ENCODE measurements at places on chromosomes 2 and 18.

- no peak for DNase-seq
Measured at GRCh38 chr2:160063271-160063670, 856 bp upstream of the PLA2R1 start.

GRCh38 chr2:237693291-237693994 lies 66.1 kb downstream of the LRRFIP1 start:
- DNase-seq, result no peak

DNA sequence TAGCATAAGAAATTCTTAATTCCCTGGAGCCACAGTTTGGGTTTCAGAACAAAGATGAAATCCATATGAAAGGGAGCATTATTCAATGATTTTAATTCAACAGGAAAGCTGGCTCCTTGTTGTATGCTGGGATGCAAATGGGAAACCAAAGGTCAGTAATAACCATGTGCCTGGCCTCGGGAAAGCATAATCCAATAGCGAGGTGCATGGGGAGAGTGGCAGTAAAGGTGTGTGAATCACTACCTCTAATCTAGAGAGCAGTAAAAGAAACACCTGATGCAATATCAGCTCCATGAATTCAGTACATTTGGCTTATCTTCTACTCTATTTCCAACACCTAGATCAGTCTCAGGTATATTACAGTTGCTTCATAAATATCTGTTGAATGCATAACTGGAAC lies 220.1 kb downstream of the FBXO15 start:
- DNase-seq, result no peak

GRCh38 chr2:236319036-236319435 lies 54.8 kb upstream of the ASB18 start:
- no peak for DNase-seq

DNA sequence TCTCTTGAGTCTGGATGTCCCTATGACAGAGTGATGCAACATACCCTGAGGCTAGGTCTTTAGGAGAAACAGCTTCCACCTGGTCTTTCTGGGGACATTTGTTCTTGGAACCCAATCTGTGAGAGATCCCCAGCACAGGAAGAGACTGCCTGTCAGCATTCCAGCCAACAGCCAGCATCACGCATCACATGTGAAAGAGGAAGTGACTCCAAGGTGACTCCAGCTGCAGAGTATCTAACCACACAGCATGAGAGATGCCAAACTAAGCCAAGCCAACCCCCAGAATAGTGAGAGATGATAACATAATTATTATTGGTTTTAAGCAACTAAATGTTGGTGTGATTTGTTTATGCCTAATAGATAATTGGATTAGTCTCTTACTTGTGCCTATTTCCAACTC lies 35.7 kb downstream of the C18orf63 start:
- DNase-seq, result no peak

- DNase-seq, result no peak
Measured at GRCh38 chr2:75041731-75042600, 83.5 kb downstream of the POLE4 start.

- no peak for DNase-seq
Measured at GRCh38 chr2:118059919-118060478, 28.3 kb upstream of the INSIG2 start.

GRCh38 chr2:20186078-20186854 lies 38.7 kb downstream of the SDC1 start:
- DNase-seq, result no peak

DNA sequence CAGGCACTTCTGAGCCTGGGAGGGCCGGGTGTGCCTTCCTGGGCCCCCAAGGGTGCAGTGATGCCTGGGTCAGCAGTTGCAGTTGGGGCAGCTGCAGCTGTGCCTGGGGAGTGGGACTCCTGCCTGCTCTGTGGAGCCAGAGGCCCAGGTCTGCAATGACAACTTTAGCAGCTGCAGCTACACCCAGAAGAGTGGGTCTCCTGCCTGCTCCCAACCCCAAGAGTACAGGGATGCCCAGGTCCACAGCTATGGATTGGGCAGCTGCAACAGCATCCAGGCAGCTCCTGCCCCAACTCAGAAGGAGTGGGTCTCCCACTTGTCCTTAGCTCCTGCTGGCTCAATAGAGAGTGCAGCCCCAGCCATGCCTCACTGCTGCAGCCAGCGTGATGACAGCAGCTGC lies 73.0 kb upstream of the ST3GAL5 start:
- DNase-seq, result no peak

DNA sequence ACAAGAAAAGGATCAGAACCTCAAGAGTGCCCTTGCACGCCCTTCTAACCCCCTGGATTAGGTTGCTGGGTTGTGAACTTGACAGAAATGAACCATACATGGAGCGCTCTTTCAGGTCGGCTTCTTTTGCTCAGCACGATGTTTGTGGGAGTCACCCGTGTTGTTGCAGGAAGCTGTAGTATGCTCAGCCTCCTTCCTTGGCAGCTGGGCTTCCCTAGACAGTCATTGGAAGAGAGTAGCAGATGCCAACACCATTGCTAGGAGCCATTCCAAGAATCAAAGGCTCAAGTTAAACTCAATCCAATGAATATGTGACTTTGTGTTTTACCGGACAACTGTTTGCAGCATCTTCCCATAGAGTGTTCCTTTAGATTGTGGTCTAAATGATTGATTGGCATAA lies 47.0 kb downstream of the RAB12 start:
- no peak for DNase-seq

GRCh38 chr2:42063431-42064171 lies 15.8 kb downstream of the PKDCC start:
- DNase-seq, result no peak

DNA sequence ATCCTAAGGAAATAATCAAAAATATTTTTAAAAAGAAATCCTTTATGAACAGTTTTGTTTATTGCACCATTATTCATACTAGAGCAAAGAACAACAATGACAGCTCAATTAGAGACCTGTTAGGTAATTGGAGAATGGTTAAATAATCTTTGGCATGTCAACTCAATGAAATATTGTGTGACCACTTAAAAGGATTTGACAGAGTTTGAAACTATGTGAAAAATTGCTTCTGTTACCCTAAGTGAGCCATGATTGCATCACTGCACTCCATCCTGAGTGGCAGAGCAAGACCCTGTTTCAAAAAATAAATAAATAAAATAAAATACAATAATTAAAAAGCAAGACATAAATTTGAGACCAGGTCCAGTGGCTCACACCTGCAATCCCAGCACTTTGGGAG lies 66.1 kb upstream of the ATP8B1 start:
- no peak for DNase-seq

GRCh38 chr2:188952901-188953300 lies 21.3 kb upstream of the COL3A1 start:
- DNase-seq, result no peak

- DNase-seq, result no peak
Measured at GRCh38 chr2:83730223-83730622, 728.9 kb downstream of the SUCLG1 start.

- DNase-seq, result no peak
Measured at GRCh38 chr18:532018-532417, 31.5 kb upstream of the COLEC12 start.

GRCh38 chr2:136112317-136113208 lies 5.4 kb downstream of the CXCR4 start:
- no peak for DNase-seq

- no peak for DNase-seq
Measured at GRCh38 chr2:16687955-16688354, 22.3 kb upstream of the CYRIA start.

DNA sequence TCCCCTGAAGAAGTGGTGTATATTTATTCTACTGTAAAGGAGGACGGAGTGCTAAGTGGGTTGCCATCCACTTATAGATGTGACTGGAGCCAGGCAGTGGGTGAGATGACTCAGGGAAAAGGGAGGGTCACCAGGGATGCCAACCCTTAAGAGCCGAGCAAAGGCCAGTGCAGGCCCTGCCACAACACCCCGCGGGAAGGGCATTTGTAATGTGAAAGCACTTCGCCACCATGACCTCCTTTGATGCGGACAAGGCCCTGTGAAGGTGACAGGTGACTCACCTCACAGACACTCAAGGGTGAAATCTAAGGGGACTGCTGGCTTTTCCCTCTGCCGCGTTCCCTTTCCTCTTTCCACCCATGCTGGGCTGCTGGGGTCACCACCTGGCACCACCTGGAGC lies 50.2 kb upstream of the MRPL33 start:
- no peak for DNase-seq

DNA sequence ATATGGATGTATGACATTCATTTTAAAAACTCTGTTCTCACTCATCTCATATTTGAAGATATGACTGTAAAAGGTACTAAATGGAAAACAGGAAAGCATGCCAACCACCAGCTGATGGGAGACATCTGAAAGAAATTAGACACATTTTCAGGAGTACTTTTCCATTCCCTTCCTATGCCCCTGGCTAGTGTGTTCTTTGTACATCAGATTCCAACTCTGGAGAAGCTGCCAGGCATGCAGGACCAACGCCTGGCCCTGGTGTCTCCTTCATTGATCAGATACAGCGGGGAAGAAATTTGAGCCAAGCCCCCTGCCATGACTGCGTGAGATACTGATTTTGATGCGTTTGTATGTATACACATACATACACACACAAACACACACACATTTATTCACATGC lies 599.0 kb upstream of the SYT4 start:
- DNase-seq, result no peak

DNA sequence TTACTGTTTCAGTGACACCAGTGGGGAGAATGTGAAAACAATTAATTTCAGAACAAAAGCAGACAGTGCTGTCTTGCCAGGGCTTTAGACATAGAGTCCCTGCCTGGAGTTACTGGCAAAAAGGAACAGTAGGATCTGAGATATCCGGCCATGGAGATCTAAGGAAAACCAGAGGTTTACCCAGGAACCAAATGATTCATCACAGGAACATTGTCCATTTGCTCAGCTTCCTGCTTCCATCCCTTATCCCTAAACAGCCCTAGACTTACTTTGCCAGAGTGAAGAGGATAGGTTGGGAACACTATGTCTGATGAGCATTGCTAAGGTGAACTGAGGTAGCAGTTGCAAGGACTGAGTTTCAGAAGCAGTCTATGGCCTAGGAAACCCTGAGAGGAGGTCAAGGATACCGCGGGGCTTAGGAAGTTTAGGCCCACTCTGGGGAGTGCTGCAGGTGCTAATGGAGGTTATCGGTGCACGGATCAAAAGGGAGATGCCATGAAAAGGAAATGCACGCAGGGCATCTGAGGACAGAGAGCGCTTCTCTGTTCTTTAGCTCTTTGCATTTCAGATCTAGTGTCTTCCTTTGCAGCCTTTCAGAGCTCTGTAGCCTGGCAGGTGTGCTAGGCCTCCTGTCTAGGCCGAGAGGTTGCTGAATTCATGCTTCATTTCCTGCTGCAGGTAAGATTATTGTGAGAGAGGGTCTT lies 223.9 kb downstream of the CDCA7 start:
- DNase-seq, result no peak

GRCh38 chr2:193584522-193584938 lies 1389.8 kb upstream of the TMEFF2 start:
- DNase-seq, result no peak

- no peak for DNase-seq
Measured at GRCh38 chr2:81304154-81304830, 999.7 kb upstream of the LRRTM1 start.

DNA sequence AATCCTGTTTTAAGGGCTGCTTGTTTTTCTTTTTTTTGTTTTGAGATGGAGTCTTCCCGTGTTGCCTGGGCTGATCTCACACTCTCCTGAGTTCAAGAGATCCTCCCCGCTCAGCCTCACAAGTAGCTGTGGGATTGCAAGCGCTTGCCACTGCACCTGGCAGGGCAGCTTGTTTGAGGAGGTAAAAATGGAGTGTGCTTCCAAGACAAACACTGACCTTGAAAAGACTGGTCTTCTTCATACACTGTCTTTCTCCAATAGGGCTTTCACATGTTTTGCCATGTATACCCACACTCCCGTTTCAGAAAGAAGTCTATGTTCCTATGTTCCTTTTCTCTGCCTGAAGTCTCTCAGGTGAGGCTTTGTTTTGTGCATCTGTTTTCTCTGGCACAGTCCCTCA lies 32.6 kb upstream of the LDAH start:
- no peak for DNase-seq

GRCh38 chr18:63155169-63155852 lies 164.3 kb downstream of the BCL2 start:
- DNase-seq, result peak; percentile 79

DNA sequence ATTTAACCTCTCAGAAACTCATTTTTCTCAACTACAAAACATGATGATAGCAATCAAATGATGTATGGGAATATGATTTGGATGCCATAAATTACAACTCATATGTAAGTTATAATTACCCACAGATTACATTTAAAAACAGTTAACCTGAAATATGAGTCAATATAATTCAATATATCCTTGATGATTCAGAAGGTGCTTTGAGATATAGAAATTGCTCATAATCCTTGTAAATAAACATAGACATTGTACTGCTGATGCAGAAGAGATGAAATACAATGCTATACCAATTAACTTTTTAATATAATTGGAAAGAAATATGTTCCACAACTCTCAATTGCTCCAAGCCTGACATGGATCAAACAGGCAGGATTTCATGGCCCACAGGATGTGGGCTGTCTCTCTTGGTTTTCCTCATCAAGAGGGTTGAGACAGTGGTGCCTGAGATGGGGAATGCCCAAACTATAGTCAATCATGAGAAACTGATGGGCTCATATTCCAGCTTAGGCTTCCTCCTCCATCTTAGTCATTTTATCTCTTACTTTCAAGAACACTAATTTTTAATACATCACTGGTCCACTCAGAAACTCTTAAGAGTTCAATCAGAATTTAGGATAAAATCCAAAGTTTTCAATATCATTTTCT lies 49.4 kb downstream of the NCKAP5 start:
- no peak for DNase-seq

- no peak for DNase-seq
Measured at GRCh38 chr2:108626995-108627394, 92.3 kb upstream of the RANBP2 start.

DNA sequence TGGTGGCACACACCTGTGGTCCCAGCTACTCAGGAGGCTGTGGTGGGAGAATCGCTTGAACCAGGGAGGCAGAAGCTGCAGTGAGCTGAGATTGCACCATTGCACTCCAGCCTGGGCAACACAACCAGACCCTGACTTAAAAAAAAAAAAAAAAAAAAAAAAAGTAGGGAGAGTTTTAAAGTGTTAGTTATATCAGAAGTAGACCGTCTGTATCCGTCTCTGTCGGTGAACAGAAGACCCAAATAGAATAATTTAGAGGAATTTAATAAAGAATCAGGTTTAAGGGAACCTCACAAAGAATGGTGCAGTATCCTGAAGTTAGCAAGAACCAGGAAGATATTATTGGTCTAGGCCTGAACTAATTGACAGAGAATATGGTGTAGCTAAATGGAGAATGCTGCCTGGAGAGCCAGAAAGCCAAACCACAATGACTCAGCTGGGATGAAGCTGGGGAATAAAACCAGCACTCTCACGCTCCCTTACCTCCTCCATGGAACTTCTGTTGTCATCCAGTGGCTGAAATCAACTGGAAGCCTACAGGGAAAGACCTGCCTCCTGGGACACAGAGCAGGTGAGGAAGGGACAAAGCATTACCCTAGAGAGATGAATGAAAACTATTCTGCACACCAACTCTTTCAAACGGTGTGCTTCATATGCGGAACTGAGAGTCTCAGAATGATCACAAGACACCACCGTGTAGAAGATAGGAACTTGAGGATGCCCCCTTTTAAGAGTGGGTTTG lies 39.1 kb upstream of the PLEKHM3 start:
- no peak for DNase-seq

Data from stimulated activated CD4-positive, alpha-beta T cell treated with anti-CD3 and anti-CD28 coated beads, Interleukin-15, amount 100 ng/mL, for 48 hours (primary cell).